ENCODE measurements at places on chromosomes 12 and 14. TPM values are rescaled to one million over a fixed set of nuclear protein-coding genes. Genes with fewer than 3 reads are reported as not detected.

The OR4E2 gene
- total RNA-seq, result not detected

DNA sequence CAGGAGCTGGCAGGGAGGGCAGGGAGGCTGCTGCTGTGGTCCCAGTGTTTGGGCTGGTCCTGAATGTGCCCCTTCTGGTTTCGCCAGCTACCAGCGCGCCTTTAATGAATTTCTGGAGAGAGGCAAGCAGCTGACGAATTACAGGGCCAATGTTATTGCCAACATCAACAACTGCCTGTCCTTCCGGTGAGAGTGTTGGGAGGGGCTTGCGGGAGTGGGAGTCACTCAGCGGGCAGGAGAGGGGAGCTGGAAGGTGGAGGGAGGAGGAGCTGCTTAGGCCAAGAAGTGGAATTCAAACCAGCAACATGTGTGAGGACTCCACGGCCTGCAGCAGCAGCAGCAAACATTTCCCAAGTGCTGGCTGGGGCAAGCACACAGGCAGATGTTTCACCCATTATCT is 7.7 kb downstream of the TNFAIP2 start:
- peak; percentile 85 for DNase-seq

- DNase-seq, result peak; percentile 76
Measured at GRCh38 chr14:100622224-100622623, 35.0 kb upstream of the BEGAIN start.

The HPD gene
- 3.1 TPM for total RNA-seq

- no peak for DNase-seq
Measured at GRCh38 chr14:93200553-93200952, 6.3 kb downstream of the GON7 start.

DNA sequence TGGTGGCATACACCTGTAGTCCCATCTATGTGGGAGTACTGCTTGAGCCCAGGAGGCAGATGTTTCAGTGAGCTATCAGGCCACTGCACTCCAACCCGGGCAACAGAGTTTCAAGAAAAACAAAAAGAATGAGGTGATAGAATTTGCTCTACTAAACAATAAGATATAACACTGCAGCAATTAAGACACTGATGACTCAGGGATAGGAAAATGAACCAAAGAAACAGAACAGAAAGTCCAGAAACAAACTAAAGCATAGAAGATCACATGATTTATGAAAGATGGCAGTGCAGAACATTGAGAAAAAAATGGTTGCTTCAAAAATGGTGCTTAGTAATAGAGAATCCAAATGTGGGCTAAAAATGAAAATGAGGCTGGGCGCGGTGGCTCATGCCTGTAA is 65.2 kb upstream of the AP4S1 start:
- DNase-seq, result no peak

DNA sequence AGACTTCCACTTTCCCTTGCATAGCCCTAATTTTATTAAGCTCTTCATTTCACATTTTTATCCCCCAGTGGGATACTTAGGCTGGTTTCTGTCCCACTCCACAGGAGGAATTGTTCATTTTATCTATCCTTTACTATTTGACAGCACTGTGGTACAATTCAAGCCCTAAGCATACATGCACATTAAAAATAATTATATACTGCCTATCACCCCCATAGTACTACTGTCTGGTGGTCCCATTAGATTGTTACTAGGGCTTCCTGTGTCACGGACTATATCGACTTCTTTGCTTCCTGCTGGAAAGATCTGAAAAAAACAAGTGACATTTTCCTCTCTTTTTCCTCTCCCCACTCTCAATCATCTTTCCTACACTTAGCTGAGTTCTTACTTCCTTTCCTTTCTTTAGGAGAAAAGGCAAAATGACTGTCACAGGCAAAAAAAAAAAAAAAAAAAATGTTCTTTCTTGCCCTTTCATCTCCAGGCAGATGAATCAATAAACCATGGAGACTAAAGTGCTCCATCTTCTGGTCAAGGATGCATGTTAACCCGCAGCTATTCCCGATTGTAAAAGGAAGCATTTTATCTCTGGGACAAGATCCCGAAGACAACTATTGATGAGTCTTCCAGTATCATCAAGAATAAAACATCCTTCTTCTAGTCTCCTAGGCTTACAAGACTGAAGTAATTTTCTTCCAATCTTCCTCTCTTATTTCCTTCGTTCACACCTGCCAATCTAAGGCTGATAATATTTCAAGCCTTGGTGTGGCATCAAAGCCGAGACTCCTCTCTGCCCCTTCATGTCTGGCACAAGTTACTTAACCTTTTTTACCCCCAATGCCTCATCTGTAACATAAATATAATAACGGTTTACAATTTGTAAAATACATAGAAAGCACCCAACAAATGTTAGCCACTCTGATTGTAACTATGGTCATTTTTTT is 94.4 kb upstream of the PLEKHG7 start:
- DNase-seq, result no peak
